ENCODE measurements at places on chromosomes 3 and 15.

GRCh38 chr3:72041076-72041475, 256.1 kb upstream of the PROK2 start:
- DNase-seq = no peak

- peak; percentile 94 for DNase-seq
Measured at GRCh38 chr15:74406992-74407705, 26.6 kb downstream of the SEMA7A start.

DNA sequence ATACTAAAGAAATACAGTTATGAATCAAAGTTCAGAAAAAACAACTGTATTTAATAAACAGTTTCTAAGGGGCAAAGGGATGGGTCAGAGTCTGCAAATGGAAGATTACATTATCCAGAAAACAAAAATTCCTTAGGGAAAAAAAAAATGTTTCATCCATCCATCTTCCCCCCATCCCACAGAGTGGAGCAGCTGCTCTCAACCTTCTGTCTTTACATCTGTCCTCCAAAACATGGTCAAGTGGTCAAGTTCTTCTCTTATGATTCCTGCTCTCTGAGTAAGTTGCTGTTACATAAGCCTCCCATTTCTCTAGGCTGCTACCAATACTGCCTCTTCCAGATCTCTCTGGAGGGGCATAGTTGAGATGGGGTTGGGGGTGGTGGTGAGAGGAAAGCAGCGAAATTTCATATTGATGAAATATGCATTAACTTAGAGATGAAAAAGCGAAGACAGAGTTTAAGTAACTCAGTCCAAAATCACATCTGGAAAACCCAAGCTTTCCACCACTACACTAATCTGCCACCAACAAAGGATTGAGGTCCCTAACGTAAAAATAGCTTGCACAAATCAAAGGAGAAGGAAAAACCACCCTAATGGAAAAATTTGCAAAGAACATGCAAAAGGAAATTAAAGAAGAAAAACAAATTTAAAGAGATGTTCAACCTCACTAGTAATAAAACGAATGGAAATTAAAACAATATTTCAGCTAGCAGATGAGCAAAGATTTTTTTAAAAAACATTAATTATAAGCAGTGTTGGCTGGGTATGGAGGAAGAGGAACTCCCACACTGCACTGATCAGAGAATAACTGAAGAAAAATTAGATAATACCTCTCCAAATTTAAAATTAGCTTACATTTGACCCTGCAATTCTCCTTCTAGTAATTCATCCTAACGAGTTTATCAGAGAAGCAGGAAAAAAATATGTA, 109.5 kb downstream of the ST8SIA2 start:
- no peak for DNase-seq

GRCh38 chr3:140523600-140523999, 154.3 kb upstream of the TRIM42 start:
- DNase-seq = no peak

GRCh38 chr15:64755427-64755940, 19.9 kb downstream of the RBPMS2 start:
- no peak for DNase-seq

DNA sequence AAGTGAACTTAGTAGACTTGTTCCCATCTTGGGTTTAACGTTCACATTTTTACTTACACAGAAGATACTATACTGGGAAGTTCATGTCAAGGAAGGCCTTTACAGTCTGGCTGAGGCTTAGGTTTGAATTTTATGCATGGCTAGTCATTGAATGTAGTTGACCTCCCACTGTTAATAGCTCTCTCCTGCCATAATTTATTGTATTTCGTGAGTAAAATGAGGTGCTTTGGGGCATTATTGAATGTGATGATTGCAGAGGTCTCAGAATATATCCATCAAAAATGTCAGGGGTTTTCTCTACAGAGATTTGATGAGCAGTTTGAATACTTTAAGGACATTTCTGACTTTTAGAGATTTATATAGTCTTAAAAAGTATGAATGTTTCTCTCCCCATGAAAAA, 356.6 kb upstream of the GRM7 start:
- DNase-seq = no peak

- peak; percentile 55 for DNase-seq
Measured at GRCh38 chr3:100072326-100073048, 41.8 kb downstream of the FILIP1L start.

DNA sequence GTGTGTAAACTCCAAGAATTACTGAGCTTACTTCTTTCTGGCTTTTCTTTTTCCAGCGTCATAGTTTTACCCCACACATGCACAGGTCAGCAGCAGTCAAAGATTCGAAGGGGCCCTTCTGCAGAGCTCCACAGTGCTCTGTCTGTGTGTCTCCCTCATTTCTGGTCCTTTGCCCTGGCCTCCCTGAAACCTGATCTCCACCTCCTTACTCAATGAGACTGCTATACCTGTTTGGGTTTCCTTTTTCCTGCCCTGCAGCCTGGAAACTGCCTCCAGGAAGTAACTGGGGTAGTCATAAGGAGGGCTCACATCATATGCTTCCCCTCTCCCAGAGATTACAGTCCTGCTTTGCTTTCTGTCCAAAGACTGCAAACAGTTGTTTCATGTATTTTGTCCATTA, 82.8 kb upstream of the TNIK start:
- no peak for DNase-seq

GRCh38 chr3:24400015-24400414, 94.6 kb downstream of the THRB start:
- no peak for DNase-seq

DNA sequence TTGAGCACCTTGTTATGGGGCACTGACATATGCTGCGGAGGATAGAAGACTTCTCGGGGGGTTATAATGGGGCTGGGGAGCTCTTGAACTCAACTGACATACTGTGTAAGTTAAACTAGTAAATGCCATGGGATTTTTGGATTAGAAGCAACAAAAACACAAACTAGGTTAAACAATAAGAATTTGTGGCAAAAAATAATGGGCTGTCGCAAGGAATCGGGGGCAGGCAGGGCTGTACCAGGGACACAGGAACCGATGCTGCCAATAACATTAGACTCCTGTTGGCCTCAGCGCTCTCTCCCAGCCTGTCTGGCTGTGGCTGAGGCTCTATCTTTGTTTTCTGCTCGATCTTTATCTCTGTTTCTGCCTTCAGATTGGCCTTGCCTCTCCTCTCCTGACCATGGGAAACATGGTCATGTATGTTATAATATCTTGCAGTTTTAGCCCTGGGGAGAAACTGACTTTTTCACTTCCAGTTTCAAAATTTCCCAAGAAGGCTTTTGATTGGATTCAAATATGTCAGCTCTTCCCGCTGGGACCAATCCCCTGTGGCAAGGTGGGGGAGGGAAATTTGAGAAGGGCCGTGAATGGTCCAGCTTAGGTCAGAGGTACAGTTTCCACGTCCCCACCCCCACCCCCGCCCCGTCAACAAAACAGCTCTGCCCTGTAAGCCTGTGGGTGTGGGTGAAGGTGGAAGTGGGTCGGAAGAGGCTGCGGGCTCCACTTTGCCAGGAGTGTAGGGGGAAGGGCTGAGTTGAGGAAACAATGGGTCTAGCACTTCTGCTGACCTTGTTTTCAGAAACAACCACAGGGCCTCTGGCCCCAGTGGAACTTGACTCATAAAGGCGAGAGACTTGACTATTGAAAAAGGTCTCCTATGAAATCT, 161.1 kb upstream of the TBL1XR1 start:
- DNase-seq = peak; percentile 78

DNA sequence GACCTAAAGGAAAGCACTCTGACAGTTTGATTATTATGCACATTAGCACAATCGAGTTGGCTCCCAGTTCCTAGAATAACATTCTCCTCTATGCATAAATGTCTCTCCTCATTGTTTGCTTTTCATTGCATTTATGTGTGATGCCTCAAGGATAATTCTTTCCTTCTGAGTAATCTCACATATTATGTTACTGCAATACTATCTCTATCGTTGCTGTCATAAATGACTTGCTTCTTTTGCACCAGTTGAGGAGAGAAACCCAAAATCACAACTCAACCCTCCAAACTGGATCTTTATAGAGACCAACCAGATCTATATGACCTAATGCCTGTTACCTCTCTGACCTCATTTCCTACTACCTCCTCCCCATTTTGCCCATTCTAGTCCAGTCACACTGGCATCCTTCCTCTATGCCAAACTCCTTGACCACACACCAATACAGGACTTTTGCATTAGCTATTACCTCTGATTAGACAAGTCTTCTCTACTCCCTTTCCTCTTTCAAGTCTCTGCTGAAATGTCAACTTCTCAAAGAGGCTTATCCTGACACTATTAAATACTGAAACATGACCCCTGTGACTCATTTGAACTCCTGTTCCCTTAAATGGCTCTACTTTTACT, 1026.0 kb downstream of the TUSC7 start:
- peak; percentile 85 for DNase-seq

DNA sequence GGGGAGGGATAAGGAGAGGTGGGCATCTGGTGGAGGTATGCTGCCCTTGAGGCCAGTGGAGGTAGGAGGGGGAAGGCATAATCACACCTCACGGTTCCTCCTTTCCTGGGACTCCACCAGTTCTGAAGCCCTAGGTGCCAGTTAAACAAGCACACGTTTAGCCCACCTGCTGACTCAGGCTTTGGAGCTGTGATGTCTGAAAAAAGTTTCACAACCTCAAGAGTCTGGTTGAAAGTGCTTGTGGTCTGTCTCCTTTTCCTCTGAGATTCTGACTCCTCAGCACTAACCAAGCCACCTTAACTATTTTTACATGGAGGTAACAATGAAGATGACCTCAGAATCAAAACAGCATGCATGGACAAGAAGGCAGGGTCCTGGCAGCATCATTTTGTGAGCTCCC, 23.0 kb downstream of the HPS3 start:
- peak; percentile 9 for DNase-seq

- no peak for DNase-seq
Measured at GRCh38 chr3:115624029-115624741, 875 bp downstream of the GAP43 start.

DNA sequence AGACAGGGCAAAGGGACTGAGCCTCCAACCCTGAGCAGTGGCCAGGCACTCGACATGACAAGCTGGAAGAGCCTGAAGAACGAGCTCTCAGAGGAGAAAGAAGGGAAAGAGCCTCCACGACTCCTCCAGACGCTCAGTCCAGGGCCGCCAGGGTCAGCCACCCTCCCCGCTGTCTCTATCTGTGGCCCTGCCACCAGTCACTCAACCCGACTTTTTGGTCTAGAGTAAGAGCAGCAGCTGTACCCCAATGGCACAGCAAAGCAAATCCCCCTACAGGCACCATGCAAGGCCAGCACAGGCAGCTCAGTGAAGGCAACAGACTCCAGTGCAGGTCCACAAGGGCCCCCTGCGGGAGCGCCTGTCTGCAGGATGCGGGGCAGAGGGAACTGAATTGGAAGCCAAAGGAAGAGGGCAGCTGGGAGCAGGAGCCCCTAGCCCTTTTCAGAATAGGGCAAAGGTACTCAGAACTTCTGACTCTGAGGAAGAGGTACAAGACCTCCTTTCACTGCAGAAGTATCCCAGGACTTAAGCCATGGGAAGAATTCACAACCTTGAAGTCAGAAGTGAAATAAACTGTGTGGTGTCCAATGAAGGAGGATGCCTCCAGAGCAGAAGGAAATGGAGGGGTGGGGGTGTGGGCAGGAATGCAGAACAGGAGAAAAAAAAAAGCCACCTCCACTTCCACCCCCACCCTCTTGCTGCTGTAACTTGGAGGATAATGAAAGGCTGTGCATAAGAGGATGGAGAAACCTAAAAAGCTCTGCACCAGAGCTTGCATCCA, 8.5 kb upstream of the GRAMD2A start:
- DNase-seq = no peak

GRCh38 chr3:168803536-168803935, 707.8 kb upstream of the GOLIM4 start:
- no peak for DNase-seq

GRCh38 chr3:12252889-12253288, 36.0 kb upstream of the PPARG start:
- DNase-seq = no peak

- no peak for DNase-seq
Measured at GRCh38 chr3:14248849-14249523, 70.4 kb downstream of the LSM3 start.

DNA sequence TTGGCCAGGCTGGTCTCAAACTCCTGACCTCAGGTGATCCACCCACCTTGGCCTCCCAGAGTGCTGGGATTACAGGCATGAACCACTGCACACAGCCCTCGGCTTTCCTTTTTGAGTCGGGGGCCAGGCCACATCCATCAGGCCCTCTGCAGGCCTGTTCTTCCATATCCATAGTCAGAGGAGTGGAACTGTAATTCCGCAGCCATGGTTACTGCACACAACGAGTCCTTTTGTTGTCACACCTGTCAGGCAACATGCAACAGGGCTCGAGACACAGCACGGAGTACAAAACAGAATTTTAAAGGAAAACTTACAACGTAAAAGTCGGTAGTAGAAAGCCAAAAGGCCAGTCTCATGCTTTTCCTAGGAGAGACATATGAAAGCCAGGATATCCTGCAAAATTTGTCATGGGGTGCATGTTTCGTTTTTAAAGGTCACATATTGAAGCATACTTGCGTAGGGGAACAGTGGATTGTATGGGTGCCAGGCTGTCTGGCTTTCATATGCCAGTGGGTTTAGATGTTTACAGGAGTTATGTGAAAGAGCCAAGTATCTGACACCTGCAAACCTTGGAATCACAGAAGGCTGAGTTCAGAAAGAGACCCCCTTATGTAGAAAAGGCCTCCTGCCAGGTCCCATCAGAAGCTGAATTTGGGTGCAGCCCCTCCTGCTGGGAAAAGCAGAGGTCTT, 63.2 kb upstream of the LPP start:
- DNase-seq = no peak

DNA sequence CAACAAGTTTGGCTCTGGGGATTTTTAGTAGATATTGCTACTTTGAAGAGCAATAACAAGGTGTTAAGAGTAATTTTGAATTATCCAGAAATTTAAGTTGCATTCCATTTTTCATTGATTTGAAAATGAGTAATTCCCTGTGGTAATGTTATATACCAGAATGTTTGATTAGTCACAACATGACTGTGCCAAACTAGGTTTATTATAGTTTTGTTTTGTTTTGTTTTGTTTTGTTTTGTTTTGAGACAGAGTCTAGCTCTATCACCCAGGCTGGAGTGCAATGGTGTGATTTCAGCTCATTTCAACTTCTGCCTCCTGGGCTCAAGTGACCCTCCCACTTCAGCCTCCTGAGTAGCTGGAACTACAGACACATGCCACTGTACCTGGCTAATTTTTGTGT, 40.7 kb downstream of the CNOT10 start:
- peak; percentile 44 for DNase-seq

DNA sequence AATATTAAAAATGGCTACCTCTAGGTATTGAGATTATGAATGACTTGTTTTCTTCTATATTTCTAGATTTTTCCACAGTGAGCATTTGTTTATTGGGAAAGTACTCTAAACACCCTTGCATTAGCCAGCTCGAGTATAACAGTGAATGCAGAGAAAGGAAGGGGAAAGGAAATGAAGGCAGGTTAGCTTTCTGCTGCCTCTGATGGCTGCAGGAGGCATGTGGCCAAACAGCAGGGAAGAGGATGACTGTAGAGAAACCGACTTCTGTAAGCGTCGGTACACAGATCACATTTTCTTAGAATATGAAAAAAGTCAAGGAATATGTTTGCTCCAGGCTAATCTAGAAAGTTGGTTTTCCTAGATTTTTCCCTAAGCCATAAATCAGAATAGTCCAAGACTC, 19.8 kb downstream of the GNB5 start:
- peak; percentile 27 for DNase-seq
